ENCODE measurements at places on chromosomes 5 and 9.

GRCh38 chr9:123065196-123065595 is 31.7 kb downstream of the GPR21 start:
- no peak for DNase-seq

DNA sequence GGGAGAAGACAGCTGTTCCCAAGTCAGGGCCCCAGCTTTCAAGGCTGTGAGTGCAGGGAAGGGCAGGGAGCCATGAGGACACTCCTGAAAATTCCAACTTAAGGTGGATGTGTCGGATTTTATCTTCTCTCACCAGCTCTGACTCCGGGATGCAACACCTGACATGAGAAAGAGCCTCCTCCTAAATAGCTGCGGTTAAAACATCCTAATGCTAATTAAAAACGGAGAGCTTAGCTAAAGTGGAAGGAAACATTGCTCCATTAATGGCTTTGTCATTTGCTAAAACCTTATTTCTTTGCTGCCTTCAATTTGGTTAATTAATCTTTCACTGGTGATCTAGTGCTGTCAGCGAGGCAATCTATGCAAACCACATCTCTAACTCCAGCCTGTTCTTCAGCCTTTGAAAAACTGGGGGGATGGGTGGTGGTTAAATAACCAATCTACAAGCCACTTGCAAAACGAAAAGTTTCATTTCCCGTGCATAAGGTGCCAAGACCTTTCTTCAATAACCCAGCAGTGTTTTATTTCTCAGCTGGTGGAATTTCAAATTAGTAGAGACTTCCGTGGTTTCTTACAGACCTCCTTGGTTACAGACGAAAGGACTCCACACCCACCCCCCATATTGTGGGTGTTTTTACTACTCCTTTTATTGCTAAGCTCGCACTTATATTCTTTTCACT is 379.6 kb downstream of the MLLT3 start:
- no peak for DNase-seq

DNA sequence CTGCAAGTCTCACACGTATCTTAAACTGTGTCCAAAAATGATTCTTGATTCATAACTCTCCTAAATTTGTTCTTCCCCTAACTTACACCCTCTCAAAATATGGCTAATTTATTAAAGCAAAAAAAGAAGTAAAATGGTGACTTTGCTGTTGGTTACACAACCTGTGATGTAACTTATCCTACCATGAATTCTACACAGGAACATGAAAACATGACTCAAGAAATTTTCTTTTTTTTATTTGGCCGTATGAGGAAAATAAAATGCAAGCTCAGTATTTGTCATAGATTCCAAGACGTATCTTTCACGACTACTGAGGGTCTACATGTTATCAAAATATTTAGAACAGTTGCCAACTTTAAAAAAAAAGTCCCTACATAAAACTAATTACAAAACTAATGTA is 9.2 kb downstream of the LIFR start:
- no peak for DNase-seq

DNA sequence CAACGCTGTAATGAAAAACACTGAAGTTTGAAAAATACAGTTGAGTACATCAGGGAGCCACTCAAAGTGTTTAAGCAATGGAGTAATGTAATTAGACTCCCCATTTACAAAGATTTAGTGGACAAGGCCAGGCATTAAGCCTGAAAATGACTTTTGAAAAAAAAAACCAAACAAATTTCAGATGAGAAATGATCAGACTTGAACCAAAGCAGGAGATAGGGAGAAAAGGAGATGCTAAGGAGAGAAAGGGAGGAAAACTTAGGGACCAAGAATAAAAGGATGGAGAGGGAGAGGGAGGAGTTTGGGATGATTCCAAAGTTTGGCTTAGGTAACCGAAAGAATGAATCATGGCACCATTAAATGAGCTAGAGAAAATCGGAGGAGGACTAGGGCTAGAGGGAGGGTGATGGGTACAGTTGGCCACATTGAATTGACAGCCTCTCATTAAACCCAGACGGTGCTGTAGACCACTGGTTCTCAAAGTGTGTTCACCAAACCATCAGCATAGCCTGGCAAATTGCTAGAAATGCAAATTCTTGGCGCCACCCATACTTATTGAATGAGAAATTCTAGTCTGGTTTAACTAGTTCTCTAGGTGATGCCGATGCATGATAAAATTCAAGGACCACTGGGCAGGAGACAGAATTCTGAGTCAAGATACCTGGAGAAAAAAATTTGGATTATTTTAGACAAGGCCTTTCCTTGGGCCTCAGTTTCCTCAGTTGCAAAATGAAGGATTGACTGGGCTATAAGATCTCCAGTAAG is 6.2 kb upstream of the CPEB4 start:
- no peak for DNase-seq

DNA sequence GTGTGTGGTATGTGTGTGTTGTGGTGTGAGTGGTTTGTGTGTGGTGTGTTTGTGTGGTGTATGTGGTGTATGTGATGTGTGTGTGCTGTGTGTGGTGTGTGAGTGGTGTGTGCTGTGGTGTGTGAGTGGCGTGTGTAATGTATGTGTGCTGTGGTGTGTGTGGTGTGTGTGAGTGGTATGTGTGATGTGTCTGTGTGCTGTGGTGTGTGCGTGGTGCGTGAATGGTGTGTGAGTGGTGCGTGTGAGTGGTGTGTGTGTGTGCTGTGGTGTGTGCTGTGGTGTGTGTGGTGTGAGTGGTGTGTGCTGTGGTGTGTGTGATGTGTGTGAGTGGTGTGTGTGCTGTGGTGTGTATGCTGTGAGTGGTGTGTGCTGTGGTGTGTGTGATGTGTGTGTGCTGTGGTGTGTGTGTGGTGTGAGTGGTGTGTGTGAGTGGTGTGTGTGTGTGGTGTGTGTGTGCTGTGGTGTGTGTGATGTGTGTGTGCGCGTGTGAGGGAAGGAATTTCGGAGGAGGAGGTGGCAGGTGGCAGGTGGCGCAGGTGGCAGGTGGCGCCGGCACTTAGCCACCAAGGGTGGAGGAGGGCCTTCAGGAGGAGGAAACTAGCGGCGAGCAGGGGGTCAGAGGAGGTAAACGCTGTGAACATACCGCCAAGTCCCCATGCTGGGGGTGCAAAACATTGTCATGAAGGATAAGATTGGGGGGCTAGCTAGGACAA is 191.8 kb downstream of the MELK start:
- DNase-seq: no peak

DNA sequence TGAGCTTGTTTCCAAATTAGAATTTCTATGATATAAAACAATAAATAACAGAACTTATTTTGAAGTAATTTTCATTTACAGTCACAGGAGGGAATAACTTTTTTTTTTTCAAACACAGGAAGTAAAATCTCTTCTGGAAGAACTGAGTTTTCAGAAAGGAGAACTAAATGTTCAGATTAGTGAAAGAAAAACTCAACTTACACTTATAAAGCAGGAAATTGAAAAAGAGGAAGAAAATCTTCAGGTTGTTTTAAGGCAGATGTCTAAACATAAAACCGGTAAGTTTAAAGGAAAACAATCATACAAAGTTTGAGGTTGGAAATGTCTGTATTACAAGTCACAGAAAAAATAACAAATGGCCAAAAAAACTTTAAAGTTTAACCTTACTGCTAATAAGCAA is 41.6 kb downstream of the RAB14 start:
- peak; percentile 76 for DNase-seq

Data from AML-193 (cell line).